D721Med (cell line): ENCODE measurements at places on chromosomes 2 and 18.

- no peak for DNase-seq
Observed at GRCh38 chr2:84801811-84802210, 79.1 kb downstream of the TRABD2A start.

- DNase-seq = peak; percentile 91
Observed at GRCh38 chr2:63050334-63051041, at the start of gene OTX1. Gene OTX1 (plus strand): TSS chr2:63050830. CDS start chr2:63052991, 2,161 bp downstream.

DNA sequence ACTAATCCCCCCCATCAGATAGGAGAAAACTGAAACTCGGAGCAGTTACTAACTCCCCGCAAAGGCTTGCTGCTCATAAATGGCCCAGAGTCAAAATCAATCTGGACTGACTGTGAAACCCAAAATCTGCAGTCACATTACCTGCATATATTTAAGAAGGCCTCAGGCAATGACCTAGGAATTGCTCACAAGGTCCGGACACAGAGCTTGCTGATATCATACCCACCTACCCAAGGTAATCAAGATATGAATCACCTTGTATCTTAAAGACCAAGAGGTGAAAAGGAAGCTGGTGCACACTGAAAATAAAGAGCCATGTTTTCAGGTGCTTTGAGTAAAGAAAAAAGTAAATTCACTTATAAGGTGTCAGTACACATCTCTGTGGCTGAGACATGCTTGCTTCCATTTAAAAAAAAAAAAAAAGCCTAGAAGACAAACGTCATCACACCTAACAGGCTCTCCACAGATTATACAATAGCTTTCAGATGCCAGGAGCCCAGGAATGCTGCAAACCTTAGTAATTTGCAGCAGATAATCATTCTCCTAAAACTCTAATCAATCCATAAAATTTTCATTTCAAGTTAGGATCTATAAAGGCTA, 195.4 kb downstream of the ZEB2 start:
- DNase-seq = no peak

GRCh38 chr18:3605954-3606443, 156.0 kb downstream of the TGIF1 start:
- no peak for DNase-seq

DNA sequence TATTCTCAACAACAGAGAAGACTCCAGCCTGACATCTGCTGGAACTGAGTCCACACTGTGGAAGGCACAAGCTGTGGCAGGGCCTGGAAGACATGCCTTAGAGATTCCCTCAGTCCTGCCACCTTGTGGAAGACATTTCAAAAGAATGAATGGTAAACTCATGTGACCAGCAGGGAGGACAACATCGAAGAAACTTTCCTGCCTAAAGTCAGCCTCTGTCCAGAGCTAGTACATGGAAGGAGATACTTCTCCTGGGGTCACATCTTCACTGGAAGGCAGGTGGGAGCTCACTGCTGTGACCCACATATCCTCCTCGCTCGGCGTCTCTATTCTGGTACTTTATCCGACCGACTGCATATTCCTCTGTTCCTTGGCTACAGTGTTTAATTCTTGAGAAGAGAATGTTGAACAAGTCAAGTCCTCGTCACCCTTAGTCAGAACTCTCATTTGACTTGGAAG, 59.5 kb downstream of the PUM2 start:
- DNase-seq = peak; percentile 46

DNA sequence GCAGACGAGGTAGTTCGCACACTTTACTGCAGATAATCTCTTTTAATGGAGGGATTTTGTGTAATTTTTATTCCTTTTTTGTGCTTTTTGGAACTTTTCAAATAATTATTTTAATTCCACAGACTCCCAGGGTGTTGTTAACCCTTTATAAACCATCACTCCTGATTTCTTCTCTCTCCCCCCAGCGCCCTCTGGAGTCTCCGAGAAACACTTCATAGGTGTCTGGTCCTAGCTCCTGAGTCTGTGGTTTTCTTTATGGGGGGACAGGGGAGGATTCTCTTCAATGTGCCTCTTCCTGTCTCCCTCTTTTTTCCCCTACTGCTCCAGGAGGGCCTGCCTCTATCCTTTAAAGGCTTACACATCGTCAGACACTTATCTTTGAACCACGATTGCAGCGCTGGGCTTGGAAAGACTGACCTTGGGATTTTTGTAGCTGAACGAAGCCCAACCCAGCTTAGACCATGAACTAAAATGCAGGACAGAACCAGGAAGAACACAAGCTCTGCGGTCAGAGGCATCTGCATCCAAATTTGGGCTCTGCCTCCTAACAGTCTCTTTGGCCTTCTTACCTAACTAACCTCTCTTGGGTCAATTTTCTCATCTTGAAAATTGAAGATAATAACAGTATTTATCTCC, 7.1 kb upstream of the PKDCC start:
- no peak for DNase-seq

DNA sequence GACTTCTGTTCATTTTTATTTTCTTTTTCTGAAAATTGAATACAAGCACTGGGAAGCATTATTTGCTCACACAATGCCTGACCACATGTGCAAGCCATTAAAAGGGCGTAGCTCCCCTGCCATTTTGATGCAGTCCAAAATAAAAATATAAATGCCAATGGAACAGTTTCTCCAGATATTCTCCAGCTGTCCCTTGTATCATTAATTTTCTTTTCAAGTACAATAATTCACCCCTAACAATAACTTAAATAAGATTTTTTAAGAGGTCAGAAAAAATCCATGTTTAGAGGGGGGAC, 168.0 kb downstream of the TMEFF2 start:
- no peak for DNase-seq
